HFFc6 (cell line): ENCODE measurements at places on chromosomes 16 and 17. TPM values are rescaled to one million over a fixed set of nuclear protein-coding genes. Genes with fewer than 3 reads are reported as not detected.

DNA sequence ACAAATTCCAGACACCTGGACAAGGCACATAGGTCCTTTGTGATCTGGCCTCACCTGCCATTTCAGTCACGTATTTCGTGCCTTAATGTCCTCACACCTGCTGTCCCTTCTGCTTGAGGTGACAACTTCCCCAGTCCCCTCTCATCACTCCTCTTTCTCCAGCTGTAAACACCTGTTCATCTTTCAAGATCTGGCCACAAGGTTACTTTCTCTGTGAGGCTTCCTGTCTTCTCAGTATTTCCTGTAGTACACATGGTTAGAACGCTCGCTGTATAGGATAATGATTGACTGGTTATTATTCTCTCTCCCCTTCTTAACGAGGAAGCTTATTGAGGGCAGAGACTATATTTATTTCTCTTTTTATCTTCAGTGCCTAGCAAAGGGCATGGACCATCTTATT is 74.5 kb upstream of the PMFBP1 start:
- no peaks in the 10 kb centered on the region; the same call in 1 of the 2 replicates for H3K27me3 ChIP-seq
- no peaks in the 10 kb centered on the region for H3K36me3 ChIP-seq
- no peak for DNase-seq
- no peak overlapping the region for H3K4me3 ChIP-seq

DNA sequence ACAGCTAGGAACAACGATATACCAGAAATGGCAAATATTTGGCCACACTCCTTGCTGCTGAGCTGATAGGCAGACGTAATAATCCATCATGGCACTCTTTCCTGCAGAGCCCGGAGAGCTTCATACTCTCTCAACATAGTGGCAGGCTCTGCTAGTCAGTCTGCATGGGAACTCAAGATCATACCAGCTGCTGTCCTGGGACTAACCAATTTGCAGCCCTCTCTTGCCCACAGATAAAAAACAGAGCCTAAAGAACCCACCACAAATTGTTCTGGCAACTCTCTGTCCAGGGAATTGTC is 13.5 kb downstream of the GSDMB start:
- no peak overlapping the region for H3K27ac ChIP-seq
- no peak for DNase-seq
- H3K4me1 ChIP-seq, result no peaks in the 10 kb centered on the region
- no peak overlapping the region for H3K4me3 ChIP-seq

DNA sequence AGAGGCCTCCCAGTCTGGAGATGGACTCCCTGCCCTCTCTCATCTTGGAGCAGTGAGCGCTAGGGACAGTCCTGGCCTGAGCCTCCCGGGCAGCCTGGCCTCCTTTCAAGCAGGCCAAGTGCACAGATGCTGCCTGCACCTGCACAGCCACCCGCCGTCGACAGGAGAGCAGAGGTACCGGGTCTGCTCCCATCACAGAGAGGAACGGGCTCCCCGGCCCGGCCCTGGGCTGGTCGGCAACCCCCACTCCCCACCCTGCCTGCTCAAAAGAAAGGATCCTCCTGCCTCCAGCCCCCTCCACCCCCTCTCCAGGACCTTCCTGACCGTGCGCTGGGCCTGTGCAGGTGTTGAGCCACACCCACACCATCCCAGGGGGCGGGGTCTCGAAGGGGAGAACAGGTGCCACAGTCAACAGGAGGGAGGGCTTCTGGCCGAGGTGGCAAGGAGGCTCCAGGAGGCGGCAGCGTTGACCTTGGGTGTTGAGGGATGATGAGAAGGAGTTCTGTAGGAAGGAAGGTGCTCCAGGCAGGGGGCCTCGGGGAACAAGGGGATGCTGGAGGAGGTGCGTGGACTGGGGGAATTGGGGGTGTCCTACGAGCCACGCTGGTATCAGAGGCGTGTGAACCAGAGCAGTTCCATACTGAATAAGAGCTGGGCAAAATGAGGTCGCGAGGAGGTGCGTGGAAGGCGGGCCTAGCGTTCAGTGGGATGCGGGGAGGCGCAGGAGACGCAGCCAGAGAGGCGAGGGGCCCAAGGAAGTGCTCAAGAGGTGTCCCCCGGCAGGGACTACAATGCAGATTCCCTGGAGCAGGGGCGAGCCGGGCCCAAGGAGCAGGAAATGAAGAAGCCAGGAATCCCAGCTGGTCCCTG is 967 bp upstream of the CDH15 start:
- no peak overlapping the region for H3K27ac ChIP-seq
- no peak for DNase-seq
- peak overlapping the region; percentile 35; the same call in 1 of the 2 replicates for H3K4me3 ChIP-seq
- no peaks in the 10 kb centered on the region for H3K36me3 ChIP-seq

DNA sequence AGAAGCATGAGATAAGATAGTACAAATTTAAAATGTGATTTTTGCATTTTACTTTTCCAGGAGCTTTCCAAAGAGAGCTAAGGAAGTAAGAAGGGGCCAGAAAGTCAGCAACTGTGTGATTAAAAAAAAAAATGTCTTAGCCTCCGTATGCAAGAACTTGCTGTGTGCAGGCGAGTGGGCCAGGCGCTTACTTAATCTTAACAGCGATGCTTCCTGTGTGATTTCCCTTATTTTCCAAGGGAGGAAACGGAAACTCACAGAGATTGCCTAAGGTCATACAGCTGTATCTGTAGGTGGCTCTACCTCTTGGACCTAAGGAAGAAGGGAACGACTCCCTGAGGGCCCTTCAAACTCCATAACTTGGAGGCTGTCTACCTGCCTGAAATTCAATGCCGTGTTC is 11.1 kb downstream of the HS3ST3B1 start:
- peaks cover 4% of the 10 kb centered on the region; the same call in 1 of the 2 replicates for H3K27me3 ChIP-seq
- peak overlapping the region; percentile 16; the same call in 1 of the 2 replicates for H3K27ac ChIP-seq
- H3K4me1 ChIP-seq, result peaks cover 38% of the 10 kb centered on the region
- H3K36me3 ChIP-seq, result peaks cover 24% of the 10 kb centered on the region
- no peak overlapping the region for H3K4me3 ChIP-seq

Gene TMEM100
- not detected in 2 replicates for total RNA-seq

Gene RAMP2
- 0.47 to 0.53 TPM in 2 of 3 replicates, not detected in the other for total RNA-seq
